ENCODE measurements at places on chromosomes 11 and 22.

- DNase-seq = no peak
These were observed 451.5 kb upstream of the FAT3 start for GRCh38 chr11:91773090-91773489.

GRCh38 chr11:27412192-27412691, 49.2 kb upstream of the CCDC34 start:
- no peak for DNase-seq

DNA sequence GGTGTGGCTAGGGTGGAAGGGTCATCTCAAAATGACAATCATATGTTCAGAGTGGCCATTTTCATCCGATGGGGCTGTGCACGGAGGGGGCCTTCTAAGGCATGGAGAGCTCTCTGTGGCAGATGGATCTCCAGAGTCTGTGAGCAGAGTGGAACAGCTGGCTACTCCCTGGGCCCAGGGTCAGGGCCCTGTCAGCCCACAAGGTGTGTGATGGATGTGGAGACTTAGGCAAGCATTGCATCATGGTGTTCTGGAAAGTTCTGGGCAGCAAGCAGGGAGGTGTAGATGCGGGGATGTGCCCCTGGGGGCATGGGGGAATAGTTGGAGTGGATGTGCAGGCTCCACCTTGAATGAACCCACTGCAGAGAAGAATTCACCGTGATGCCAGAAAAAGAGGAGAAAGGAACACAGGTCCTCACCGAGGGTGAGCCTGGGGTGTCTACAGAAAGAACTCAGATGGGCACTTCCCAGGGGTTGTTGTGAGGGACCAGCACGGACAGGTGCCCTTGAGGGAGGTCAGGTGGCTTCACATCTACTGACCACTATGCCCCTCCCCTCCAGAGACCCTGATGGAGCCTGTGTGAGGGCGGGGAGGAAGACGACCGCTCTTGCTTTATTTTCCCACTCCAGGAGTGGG, 51.1 kb downstream of the CHRDL2 start:
- DNase-seq = no peak

- peak; percentile 59 for DNase-seq
These were observed 2.8 kb upstream of the BSX start for GRCh38 chr11:122984186-122985011.

- DNase-seq = no peak
These were observed 19.9 kb upstream of the TMEM184B start for GRCh38 chr22:38292694-38293093.

DNA sequence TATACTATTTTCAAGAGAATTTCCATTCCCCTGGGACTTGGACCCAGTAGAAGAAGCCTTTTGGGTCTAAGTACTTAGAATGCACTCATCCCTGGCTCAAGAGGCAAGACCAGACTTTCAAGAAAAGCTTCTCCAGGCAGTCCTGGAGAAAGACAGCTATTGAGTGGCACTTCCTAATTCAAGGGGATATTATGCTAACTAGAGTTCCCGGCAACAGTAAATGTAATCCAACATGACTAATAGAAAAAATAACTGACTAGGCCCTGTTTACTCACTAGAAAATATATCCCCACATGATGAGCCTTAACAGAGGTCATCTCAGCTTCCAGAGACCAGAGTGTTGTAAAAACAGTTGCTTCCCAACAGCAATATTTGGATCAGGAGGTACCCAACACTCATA, 47.2 kb upstream of the AKIP1 start:
- DNase-seq = peak; percentile 25

DNA sequence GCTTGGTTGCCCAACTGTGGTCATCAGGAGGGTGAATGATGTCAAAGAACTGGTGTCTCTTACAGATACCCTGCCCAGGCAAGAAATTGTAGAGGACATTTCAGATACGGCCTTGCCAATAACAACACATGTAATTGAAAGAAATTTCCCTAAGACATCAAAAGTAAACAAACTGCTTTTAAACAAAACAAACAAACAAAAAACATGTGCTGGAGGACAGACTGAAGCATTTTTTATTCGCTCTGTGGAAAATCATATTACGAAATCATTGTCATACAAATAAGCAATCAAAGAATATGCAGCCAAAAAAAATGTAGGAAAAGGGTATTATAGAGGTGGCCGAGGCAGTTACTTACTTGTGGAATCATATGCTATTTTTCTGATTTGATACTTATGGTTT, 52.1 kb upstream of the MYEOV start:
- DNase-seq = no peak

GRCh38 chr11:129658526-129658867, 157.2 kb upstream of the TMEM45B start:
- no peak for DNase-seq

- DNase-seq = peak; percentile 8
These were observed 35.7 kb upstream of the TLCD5 start for GRCh38 chr11:120289426-120289825.

- DNase-seq = no peak
These were observed 111.7 kb downstream of the LRRC32 start for GRCh38 chr11:76558891-76559290.

DNA sequence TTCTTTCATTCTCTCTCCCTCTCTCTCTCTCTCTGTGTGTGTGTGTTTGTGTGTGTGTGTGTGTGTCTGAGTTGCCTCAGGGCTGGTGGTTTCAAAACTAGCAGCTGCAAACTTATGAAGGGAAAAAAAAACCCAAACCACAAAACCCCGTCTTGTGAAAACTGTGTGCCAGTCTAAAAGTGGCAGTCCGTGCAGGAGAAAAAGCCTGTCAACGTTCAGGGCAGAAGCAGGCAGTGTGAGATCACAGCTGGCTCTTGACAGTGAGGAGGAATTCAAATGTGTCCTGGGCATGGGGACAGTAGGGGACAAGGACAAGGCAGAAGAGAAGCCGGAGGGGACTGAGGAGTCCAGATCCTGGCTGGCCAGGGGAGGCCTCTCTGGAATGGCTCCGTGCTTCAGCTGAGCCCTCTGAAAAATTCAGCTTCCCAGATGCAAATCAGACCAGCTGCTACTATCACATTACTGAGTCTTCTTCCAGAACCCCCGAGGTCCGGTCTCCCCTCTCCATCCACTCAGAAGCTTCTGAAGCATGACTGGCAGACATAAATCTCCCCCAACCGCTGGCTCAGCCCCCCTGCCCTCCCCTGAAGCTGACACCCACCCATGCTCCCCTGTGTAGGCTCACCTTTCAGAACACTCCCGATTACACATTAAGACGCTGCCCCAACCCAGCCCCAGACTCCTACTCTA, 31.9 kb downstream of the FLI1 start:
- peak; percentile 79 for DNase-seq

GRCh38 chr11:95547976-95548375, 241.6 kb downstream of the FAM76B start:
- DNase-seq = no peak

DNA sequence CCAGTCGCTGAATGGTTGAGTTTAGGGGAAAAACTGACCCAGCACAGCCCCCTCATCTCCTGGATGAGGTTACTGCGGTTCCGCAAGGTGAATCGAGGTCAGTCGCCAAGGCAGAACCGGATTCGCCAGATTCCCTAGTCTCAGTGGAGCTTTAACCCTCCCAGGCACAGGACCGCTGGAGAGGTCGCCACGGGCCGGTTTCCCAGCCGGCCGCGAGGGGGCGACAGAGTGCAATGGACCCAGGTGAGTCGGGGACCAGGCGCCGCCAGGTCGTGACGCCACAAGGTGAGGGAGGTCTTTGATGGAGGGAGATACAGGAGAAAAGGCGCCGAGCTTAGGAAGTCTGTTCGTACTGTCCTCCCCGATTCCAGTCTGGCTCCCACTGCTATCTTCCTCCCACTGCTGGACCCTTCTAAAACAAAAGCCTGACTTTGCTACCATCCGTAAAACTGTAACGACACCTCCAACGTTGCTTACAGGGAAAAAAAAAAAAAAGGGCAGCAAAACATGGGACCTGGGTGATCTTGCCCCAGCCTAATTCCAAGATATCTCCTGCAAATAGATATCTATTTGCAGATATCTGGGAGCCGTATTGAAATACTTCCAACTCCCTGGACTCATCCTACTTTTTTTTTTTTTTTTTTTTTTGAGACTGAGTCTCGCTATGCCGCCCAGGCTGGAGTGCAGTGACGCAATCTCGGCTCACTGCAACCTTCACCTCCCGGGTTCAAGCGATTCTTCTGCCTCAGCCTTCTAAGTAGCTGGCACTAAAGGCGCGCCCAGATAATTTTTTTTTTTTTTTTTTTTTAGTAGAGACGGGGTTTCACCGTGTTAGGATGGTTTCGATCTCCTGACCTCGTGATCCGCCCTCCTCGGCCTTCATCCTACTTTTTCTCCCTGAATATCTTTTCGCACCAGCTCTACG, 1.4 kb upstream of the GGA1 start:
- peak; percentile 64 for DNase-seq

GRCh38 chr22:17835256-17835655, 61.0 kb upstream of the BID start:
- DNase-seq = no peak

DNA sequence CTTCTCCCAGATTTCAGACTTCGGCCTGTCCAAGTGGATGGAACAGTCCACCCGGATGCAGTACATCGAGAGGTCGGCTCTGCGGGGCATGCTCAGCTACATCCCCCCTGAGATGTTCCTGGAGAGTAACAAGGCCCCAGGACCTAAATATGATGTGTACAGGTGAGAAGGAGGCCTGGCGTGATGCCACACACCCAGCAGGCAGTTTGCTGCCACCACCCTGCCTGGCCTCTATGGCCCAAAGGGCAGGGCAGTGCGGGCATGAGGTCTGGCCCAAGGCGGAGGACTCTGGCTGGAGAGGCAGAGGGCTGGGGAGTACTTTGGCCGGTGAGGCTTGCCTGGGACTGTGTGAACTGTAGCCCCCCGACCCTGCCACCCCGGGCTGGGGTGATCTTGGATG, 7.3 kb downstream of the ANKK1 start:
- DNase-seq = no peak

DNA sequence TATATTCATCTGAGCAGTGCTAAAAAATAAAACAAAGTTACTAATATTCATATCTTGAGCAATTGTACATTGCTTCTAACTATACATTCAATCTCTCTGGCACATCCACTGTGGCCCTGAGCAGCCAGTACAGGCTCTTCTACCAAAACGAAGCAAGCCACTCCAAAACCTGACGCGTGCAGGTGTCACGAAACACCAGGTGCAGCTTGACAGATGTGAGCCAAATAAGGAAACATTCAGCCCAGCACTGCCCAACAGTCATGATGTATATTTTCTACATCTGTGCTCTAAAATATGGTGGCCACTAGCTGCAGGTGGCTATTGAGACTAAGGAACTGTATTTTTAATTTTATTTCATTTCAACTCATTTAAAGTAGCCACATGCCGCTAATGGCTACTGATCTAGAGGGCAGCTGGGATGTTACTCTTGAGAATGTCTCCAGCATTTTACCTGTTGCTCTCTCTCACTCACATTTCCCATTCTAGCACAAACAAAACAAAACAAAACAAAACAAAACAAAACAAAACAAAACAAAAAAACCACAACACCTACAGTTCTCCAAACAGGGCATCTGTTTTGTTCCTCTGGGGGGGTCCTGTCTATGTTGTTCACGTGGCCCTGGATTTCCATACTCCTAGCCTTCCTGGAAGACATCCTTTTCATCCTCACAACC, 77.7 kb downstream of the LARGE1 start:
- DNase-seq = no peak

DNA sequence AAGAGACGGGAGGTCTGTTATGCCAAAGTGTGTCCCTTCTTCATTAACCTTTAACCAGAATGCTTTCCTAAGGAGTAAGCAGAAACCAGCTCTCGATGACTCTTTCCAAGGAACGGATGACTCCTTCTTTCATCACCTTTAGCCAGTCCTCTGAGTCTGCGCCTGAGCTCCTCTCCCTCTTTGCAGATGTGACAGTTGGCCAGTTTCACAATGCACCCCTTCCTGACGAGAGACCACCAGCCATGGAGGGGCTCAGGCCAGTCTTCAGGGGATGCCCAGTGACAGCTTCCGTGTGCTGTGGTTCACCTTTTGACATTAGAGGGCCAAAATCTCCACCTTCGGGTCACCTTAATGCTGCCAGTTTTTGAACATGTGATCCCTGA, 826.1 kb downstream of the TBC1D22A start:
- DNase-seq = no peak

DNA sequence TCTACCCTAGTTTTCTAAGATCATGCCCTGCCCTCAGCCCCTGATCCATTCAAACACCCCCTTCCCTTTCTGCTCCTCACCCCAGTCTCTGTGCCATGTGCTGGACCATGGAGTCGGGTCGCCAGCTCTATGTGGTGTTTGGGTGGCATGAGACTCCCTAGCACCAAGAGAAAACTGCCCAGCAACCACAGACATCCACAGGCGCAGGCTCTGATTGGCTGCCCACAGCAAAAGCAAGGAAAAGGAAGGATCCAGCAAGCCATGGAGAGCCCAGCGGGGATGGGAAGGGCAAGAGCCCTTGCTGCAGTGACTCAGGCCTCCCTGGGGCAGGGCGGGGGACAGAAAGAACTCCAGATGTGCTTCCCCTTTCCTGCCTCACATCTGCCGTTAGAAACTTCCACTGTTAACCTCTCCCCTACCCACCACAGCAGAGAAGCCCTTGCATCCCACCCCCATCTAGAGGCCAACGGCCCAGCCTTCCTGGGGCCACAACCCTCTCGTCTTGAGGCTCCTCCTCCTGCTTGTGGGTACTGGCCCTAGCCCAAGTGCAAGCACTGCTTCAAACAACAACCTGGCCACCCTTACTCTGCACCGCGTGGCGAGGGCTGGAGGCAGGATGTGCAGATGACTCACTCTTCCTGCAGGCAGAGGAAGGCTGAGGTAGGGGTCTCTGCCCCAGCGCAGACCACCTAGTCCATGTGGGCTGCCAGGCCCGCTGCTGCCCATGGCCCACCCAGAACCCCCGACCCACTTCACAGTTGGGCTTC, 9.7 kb upstream of the AHNAK start:
- DNase-seq = peak; percentile 93

GRCh38 chr11:111785886-111786412, 19.8 kb upstream of the PPP2R1B start:
- DNase-seq = no peak

GRCh38 chr22:25061605-25062376, 109.3 kb downstream of the KIAA1671 start:
- DNase-seq = no peak

DNA sequence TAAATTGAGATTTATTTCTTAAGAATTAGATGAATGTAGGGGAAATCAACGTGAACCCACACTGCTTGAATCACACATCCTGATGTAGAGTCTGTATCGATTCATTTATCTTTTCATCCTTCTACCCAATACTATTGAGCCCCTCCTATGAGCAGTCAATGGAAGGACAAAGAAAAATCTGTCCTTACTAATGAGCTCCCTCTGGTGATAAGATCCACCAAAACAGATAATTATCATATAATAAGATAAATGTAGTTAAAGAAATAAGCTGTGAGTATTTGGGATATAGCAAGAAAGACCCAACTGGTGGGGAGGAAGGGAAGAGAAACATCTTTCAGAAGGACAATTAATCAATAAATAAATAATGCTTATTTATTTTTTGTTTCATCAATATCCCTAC, 385.1 kb upstream of the CCDC90B start:
- DNase-seq = no peak
